ENCODE measurements at places on chromosomes 4 and X.

- DNase-seq = no peak
Observed at GRCh38 chr4:139501527-139501926, 47.6 kb downstream of the RAB33B start.

DNA sequence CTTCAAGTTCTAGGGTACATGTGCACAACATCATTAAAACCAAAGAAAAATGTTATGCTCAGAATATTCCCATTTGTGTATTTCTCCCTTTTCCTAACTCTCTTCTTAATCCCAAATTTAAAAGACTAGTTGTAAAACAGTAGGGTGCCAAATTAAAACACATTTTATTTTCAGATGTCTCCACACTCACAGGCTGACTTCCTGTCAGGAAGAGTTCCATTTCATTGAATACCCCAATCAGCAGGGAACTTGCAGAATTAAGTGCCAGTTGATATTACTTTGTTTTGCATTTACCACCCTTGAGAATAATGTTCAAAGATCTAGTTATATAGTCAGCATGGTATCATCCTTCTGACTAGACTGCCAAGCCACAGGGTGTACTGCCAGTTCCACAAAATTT lies 207.9 kb downstream of the MAB21L2 start:
- DNase-seq = no peak

DNA sequence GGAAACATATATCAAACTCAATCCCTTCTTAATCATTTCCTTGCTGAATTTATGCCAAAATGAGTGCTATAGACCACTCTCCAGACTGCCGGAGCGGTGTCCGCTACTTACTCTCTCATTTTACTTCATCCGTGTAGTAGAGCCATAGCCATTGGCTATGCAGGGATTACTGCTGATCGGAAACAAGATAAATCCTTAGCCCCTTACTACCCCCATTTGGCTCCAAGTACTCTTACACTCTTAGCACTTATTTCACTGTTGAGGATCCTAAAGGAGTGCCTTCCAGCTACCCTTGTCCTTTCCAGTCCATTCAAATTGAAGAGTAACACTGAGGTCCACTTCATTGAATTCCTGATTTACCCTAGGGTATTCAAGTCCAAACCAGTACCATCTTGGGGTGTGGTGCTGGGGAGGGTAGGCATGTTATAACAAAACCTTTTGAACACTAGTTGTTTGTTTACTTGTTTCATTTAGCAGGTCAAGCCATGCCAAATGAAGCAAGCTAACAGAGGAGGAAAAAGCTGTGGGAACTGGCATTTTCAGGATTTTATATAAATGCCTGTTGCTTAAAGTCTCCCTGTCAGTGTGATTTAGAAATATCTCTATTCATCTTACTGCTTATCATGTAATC lies 715.1 kb downstream of the FSTL5 start:
- DNase-seq = no peak

- DNase-seq = no peak
Observed at GRCh38 chr4:22780317-22780716, 87.6 kb downstream of the GBA3 start.

- DNase-seq = no peak
Observed at GRCh38 chrX:96502507-96502906, 182.1 kb upstream of the DIAPH2 start.

GRCh38 chrX:5936438-5936837 lies 292.2 kb downstream of the NLGN4X start:
- no peak for DNase-seq

DNA sequence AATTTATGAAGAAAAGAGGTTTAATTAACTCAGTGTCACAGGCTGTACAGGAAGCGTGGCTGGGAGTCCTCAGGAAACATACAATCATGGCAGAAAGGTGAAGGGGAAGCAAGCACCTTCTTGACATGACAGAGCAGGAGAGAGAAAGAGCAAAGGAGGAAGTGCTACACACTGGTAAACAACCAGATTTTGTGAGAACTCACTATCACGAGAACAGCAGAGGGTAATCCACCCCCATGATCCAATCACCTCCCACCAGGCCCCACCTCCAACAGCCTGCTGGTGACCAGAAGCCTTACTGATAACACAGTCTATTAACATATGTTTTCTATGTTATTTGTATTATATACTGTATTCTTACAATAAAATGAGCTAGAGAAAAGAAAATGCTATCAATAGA lies 254.8 kb downstream of the PCDH10 start:
- DNase-seq = no peak

GRCh38 chrX:10083809-10084208 lies 73.0 kb upstream of the CLCN4 start:
- DNase-seq = no peak

GRCh38 chrX:129791336-129791735 lies 11.6 kb downstream of the SASH3 start:
- DNase-seq = no peak

- DNase-seq = no peak
Observed at GRCh38 chr4:23818097-23818885, 71.6 kb downstream of the PPARGC1A start.

- DNase-seq = peak; percentile 71
Observed at GRCh38 chrX:153875391-153876111, 10.4 kb downstream of the L1CAM start.

DNA sequence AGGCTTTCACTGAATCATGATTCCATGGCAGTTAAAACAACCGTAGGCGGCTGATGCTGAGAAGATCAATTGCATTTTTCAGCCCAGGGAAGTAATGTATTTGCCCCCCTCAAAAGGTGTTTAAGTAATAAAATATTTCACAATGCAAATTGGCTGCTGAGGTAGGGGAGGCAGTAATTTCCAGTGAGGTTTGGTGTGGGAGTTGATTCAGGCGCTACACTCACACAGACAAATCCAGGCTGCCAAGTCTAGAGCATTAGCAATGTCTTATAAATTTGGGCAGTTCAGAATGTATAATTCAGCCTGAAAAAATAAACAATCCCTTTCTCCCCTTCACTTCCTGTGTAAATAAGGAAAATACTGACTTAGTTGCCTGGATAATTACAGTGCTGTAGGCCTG lies 461.7 kb downstream of the IDS start:
- DNase-seq = no peak

GRCh38 chr4:120446051-120446567 lies 379.5 kb upstream of the MAD2L1 start:
- no peak for DNase-seq

DNA sequence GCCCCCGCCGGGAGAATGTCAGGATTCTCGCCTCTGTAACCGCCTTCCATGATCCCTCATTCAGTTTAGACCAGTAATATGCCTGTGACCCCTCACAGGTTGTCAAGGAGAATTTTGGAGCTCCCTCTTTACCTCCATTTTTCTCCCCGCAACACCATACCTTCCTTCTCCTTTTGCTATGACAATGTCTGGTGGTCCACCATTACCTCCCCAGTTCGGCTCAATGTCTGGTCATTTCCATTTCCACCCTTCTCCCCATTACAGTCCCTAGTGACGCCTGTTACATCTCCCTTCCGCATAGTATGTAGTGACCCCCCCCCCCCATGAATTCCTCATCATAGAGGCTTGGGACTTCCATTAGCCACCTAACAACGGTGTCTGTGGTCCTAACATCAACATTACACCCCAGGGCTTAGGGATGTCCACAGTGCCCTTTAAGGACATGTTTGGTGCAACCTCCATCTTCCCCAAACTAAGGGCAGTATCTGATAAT lies 700 bp downstream of the ARAF start:
- DNase-seq = no peak

DNA sequence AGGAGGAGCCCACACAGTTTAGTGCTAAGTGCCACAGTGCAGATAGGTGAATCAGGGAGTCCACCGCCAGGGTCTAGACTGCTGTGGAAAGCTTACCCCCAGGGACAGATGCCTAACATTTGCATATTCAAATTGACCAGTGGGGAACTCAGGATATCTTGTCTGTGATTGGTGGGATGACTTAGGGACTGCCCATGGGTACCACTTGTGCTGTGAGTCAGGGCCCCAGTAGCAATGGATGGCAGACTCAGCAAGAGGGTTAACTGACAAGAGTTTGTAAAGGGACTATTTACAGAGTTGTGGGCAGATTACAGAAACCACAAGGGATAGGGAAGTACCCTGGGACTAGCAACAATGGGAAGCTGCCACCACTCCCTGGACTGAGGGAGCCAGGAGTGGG lies 282.1 kb downstream of the BCOR start:
- no peak for DNase-seq

DNA sequence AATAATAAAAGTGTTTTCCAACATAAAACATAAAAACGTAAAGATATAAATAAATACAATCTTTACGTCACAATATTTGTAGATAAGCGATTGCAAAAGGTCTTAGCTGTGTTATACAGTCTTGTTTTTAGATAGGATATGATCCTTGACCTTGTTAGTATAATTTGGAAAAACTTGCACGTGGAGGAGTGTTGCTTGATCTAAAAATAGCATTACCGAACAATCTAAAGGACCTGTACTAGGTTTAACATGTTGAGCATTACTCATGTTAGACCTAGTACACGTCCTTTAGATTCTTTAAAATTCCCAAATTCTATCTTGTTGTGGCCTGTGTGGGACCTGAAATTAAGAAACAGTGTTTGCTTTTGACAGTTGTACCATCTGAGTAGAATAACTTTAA lies 1.6 kb downstream of the METAP1 start:
- DNase-seq = no peak

DNA sequence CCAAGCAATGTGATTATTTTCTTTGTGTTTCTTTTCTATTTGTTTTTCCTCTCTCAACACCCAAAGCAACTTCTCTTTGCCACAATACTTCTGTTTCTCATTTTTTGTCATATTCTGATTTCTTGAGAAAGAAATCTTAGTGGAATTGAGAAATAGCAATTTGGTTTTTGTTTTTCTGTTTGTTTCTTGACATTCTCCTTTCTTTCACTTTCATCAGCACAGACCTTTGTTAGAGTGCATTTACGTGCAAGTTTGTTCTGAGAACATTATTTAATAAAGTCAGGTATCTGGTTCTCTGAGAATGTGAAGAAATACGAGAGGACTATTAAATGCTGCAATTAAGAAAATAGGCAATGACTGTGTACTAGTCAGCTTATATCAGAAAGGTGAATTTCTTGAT lies 608.1 kb upstream of the AADAT start:
- DNase-seq = no peak

DNA sequence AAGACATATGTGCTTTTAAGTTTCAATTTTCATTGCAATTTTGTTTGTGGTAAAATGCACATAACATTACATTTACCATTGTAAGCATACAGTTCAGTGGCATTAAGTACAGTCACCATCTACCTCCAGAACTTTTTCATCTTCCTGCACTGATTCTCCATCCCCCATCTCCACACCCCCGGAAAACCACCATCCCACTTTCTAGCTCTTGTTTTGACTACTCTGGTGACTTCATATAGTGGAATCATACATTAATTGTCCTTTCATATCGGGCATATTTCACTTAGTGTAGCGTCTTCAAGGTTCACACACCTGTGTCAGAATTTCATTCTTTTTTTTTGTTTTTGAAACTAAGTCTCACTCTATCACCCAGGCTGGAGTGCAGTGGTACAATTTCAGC lies 143.5 kb downstream of the GPR143 start:
- no peak for DNase-seq

GRCh38 chr4:174429701-174430410 lies 92.4 kb downstream of the HPGD start:
- no peak for DNase-seq

GRCh38 chrX:120477453-120477852 lies 8.4 kb upstream of the LAMP2 start:
- no peak for DNase-seq

GRCh38 chrX:68669094-68669860 lies 21.8 kb downstream of the STARD8 start:
- DNase-seq = no peak

GRCh38 chrX:144681501-144681900 lies 565.8 kb upstream of the SPANXN1 start:
- DNase-seq = no peak

GRCh38 chr4:29278585-29278984 lies 1441.6 kb upstream of the PCDH7 start:
- DNase-seq = no peak

DNA sequence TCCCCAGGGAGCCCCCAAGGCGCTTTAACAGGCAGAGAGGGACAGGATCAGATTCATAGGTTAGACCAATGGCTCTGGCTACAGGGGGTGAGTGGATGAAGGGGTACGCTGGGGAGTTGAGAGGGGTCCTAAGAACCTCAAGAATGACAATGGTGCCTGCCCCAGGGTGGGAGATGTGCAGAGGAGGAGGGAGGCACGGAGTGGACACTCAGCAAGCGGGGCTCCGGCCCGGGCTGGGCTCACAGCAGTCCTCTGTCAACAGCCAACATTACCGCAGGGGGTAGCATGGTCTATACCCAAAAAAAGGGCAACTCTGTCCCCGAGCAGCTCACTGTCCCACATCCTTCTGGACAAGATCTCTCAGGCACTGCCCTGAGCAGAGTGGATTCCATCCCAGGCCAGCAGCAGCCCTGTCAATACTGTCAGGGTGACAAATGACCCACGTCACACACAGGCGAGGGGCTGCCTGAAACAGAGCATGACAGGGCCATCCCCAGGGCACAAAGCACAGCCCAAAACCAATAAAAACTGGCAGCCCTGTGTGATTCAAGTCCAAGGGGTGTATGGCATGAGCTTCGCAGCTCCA lies 47.7 kb upstream of the PPP2R2C start:
- DNase-seq = no peak

- DNase-seq = no peak
Observed at GRCh38 chr4:155705664-155706063, 39.0 kb downstream of the GUCY1A1 start.

DNA sequence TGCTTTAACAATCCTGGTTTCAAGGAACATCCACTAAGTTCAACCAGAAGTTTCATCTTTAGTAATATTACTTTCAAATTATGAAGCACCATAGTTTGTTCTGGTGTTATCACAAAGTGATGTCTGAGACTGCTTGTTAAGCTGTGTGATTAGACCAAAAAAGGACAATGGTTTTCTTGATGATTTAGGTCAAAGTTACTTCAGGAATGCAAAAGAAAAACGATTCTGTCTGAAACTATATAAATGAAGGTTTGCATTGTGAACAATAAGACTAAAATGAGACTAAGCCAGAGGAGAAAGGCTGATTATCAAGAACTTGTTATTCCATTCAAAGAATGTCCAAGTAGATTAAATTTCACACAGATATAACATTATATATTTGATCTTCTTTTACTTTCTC lies 122.4 kb upstream of the ETNPPL start:
- no peak for DNase-seq

- DNase-seq = no peak
Observed at GRCh38 chr4:6955261-6955911, 45.8 kb downstream of the TBC1D14 start.

DNA sequence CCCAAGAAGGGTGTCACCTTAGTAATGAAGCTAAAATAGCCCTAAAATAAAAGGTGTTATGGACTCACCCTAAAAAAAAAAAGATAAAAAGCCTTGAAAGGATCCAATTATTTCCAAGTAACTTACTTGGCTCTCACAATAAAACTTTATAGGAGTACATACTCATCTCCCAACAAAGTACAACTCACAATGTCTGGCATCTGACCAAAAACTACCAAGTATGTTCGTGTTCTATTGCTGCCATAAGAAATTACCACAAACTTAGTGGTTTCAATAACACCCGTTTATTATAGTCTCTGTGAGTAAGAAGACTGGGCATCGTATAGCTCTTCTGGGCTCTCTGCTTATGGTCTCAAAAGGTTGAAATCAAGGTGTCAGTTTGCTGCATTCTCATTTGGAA lies 51.0 kb downstream of the BEX1 start:
- DNase-seq = no peak

GRCh38 chr4:173056710-173057109 lies 111.9 kb upstream of the GALNT7 start:
- no peak for DNase-seq
